ENCODE measurements at places on chromosomes 4 and X.

DNA sequence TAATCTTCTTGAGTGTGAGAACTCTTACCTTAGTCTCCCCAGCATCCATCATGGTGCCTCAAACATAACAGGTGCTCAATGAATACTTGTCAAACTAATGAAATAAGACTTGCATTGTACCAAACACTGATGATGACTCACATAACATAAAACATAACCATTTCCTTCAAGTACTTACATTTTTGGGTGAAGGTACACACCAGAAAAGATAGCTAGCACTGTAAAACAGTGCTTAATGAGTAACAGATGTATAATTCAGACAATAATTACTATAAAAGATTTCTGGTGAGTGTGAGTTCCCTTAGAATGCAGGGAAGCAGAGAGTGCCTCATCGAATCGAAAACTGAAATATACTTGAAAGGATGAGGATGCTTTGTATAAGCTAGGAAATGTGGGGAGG lies 70.1 kb upstream of the HCCS start:
- DNase-seq, result no peak

DNA sequence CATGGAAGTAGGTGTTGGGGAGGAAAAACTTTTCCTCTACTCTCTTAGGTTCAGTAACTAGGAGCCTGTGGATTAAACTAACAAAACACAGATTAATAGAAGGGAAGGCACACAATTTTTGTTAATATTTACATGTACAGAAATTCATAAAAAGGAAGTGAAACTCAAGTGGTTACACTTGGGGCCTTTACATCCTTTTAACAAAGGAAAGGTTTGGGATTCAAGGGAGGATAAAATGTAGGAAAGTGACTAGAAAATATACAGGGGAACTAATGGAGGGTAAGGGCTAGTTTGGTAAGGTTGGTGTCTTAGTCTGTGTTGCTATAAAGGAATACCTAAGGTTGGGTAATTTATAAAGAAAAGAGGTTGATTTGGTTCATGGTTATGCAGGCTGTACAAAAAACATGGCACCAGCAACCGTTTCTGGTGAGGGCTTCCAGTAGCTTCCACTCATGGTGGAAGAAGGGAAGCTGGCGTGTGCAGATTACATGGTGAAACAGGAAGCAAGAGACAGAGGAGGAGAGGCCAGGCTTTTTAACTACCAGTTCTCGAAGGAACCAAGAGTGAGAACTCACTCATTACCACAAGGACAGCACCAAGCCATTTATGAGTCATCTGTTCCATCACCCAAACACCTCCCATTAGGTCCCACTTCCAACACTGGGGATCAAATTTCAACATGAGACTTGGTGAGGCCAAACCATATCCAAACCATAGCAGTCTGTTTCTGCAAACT lies 124.4 kb downstream of the CHRDL1 start:
- DNase-seq, result no peak

GRCh38 chrX:9538544-9539045 lies 73.7 kb downstream of the TBL1X start:
- DNase-seq, result no peak

DNA sequence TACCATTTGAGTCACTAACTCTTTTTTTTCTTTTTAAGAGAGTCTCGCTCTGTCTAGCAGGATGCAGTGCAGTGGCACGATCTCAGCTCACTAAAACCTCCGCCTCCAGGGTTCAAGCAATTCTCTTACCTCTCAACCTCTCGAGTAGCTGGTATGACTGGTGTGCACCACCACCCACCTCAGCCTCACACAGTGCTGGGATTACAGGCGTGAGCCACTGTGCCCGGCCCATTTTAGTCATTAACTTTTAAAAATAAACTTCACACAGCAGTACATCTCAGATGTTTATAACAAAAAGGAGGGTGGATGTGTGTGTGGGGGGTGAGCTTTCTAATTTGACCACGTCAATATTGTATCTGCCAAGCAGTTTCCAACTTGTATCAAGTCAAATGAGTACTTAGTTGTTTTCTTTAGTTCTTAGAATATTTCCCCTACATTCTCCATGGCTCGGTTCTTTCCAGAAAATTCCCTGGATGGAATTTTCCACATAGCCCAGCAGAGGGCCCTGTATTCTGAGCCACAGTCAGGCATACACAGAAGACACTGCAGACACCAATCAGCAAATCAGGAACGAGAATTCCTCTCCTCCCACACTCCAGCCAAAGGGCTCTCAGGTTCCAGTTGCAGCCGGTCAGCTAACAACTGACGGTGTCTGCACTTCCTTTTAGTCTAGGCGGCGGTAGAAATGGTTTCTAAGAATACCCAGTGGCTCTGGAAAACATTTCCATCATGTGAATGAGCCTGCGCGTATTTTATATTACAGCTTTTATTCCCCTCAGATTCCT lies 20.1 kb upstream of the ARAF start:
- DNase-seq, result no peak

DNA sequence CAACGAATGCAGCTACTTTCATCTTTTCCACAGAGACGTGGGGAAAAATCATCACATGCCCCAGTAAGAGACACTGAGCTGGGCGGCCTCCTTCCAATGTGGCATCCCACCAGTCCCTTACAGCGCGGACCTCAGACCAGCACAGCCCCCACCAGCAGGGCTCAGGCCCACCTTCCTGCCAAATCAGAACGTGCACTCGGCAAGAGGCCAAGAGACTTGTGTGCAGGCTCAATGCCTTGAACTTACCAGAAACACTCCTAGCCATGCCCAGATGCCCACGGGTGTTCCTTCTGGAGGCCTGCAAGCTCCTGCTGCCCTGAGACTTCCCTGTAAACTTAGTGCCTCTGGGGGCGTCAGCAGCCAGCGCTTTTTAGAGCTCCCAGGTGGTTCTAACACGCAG lies 31.2 kb downstream of the WDR1 start:
- DNase-seq, result no peak

- DNase-seq, result no peak
Observed at GRCh38 chrX:107537815-107538214, 88.4 kb downstream of the FRMPD3 start.

DNA sequence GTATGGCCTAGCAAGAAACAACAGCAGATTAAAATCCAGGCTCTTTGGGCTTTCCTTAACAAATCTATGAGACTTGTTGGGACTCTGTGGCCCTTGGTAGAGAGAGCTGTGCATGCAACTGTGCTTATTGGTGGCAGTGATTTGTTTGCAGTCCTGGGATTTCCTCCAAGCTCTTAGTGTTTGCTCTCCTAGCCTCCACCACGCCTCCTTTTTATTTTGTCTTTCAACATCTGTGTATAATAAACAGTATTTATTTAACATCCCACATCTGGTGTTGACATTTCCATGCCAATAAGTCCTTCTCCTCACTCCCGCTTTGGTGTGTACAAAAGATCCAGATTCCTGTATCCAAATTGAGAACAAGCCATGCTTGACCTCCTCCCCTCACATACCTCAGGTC lies 3.1 kb downstream of the TNMD start:
- DNase-seq, result no peak

DNA sequence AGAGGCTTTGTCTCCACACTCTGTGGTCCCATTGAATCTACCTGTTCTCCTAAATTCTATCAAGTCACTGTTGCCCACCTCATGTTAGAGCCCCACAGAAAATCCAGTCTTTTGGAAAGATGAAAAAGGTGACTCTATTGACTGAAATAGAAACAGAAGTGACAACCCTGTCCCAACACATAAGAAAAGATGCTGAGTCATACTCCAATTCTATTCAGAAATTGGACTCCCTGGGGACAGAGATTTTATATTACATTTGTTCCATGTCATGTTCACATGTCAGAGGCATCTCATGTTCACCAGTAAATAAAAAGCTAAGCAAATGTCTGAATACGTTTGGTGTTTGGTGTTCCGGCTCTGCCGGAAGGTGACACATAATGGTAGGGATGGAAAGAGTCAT lies 2.9 kb upstream of the GRPR start:
- no peak for DNase-seq

GRCh38 chrX:13852001-13852695 lies 35.3 kb upstream of the GPM6B start:
- no peak for DNase-seq

GRCh38 chr4:52251864-52252263 lies 200.8 kb downstream of the SPATA18 start:
- DNase-seq, result no peak

DNA sequence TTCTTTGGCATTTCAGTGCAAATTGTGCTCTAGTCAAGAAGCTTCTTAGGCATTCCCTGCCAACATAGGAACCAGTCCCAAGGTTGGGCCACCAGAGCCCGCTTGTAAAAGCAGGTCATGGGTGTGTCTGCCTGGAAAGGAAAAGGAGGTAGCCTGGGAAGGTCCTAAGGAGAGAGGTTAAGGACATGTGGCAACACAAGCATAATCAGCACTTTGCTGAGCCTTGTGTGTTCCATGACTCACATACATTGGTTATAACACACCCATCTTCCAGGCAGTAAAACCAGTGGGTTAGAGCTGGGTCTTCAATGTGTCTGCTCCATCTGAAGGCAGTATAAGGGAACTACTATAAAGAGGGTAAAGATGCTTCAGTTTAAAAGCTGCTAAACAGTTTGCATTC lies 165.0 kb downstream of the FHIP1A start:
- DNase-seq, result no peak

All from stimulated activated CD8-positive, alpha-beta memory T cell treated with anti-CD3 and anti-CD28 coated beads, Interleukin-2, amount 100 ng/mL, for 1 hour (primary cell).